Naive thymus-derived CD8-positive, alpha-beta T cell (primary cell): ENCODE measurements at places on chromosomes 1 and 21. TPM values are rescaled to one million over a fixed set of nuclear protein-coding genes. Genes with fewer than 3 reads are reported as not detected.

- no peaks in the 10 kb centered on the region for H3K4me1 ChIP-seq
- no peaks in the 10 kb centered on the region for H3K36me3 ChIP-seq
- no peak overlapping the region for H3K4me3 ChIP-seq
- no peak overlapping the region for H3K27ac ChIP-seq
- H3K27me3 ChIP-seq, result no peaks in the 10 kb centered on the region
Measured at GRCh38 chr1:40300651-40301050, 16.4 kb downstream of the COL9A2 start.

- no peak overlapping the region for H3K27ac ChIP-seq
- no peaks in the 10 kb centered on the region for H3K36me3 ChIP-seq
Measured at GRCh38 chr1:163774401-163774945, 452.7 kb downstream of the NUF2 start.

GRCh38 chr1:246735735-246736134 lies 11.5 kb downstream of the SCCPDH start:
- H3K36me3 ChIP-seq, result peaks cover 21% of the 10 kb centered on the region
- DNase-seq, result no peak
- no peaks in the 10 kb centered on the region for H3K27me3 ChIP-seq
- no peaks in the 10 kb centered on the region for H3K4me1 ChIP-seq

DNA sequence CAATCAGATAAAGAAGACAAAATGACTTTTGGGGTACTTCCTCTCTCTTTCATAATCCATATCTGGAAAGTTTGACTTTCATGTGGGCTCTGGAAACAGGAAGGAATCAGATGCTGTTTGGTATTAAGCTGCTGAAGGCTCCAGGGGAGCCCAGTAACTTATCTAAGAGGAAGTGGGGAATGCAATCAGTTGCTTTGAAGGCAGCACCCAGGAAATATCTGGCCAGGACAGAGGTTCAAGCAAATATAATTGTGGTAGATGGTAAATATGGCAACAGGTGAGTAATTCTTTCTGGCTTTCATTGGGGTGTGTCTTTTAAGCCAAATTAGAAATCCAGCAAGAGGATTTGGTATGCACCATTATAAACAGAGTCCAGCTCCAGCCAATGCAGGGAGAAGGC lies 44.4 kb downstream of the COLGALT2 start:
- no peak overlapping the region for H3K4me3 ChIP-seq

DNA sequence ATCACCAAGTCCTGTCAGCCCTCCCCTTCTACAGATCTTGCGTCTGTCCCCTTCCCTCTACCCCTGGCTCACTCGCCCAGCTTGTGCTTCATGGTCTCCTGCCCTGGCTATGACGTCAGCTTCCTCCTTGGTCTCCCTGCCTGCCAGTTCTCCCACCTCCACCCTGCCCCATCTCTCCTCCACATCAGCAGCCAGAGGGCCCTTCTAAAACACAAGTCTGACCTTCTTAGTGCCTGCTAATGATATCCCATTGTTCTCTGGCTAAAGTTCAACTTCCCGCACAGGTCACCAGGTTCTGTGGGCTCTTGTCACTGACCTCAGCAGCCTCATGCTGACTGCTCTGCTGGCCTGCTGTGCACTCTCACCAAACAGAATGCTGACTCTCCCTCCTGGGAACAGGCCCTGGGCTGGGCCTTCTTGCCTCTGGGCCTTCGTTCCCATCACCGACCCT lies 24.7 kb upstream of the MYCL start:
- H3K27me3 ChIP-seq, result peaks cover 2% of the 10 kb centered on the region
- no peak for DNase-seq
- no peaks in the 10 kb centered on the region for H3K4me1 ChIP-seq
- no peak overlapping the region for H3K27ac ChIP-seq

- no peak for DNase-seq
- no peak overlapping the region for H3K4me3 ChIP-seq
- no peaks in the 10 kb centered on the region for H3K4me1 ChIP-seq
- no peak overlapping the region for H3K27ac ChIP-seq
- H3K27me3 ChIP-seq, result peaks cover 9% of the 10 kb centered on the region
Measured at GRCh38 chr1:178023181-178023618, 53.3 kb upstream of the SEC16B start.

DNA sequence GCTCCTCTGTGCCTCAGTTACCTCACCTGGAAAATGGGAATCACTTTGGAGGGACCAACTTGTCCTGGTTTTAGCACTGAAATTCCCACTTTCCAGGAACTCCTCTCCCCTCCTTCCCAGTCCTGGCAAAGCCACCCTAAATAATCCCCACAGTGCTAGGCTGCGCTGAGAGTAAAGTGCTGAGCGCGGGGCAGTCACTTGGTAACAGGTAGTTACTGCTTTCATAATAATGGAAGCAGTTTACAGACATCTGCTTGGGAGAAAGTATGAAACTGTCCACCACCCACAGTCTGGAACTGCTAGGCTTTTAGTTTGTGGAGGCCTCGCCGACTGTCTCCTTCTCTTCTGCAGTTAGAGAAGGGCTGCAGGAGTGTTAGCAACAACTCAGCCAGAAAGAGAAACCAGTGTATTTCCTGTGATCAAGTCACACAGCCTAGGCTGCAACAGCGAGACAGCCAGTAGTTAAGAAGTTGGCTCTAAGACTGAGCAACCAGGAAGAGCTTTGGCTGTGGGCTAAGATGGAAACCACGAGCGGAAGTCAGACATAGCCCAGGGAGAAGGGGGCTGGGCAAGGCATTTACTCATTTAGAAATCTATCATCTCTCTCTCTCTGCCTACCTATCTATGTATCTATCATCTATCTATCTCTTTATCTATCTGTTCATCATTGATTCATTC lies 30.8 kb upstream of the ABCG1 start:
- no peaks in the 10 kb centered on the region for H3K36me3 ChIP-seq
- H3K4me1 ChIP-seq, result peaks cover 46% of the 10 kb centered on the region
- peak overlapping the region; percentile 78 for H3K4me3 ChIP-seq
- peak; percentile 73 for DNase-seq

- DNase-seq, result no peak
- H3K36me3 ChIP-seq, result no peaks in the 10 kb centered on the region
- peaks cover 4% of the 10 kb centered on the region for H3K27me3 ChIP-seq
- H3K27ac ChIP-seq, result no peak overlapping the region
- no peak overlapping the region for H3K4me3 ChIP-seq
Measured at GRCh38 chr1:205444931-205445645, 10.8 kb downstream of the BLACAT1 start.

GRCh38 chr1:192311281-192311680 lies 5.5 kb upstream of the RGS21 start:
- no peak overlapping the region for H3K27ac ChIP-seq
- DNase-seq, result no peak
- H3K4me3 ChIP-seq, result no peak overlapping the region
- no peaks in the 10 kb centered on the region for H3K27me3 ChIP-seq
- H3K4me1 ChIP-seq, result no peaks in the 10 kb centered on the region

GRCh38 chr1:14698314-14698713 lies 99.8 kb downstream of the KAZN start:
- no peaks in the 10 kb centered on the region for H3K4me1 ChIP-seq
- H3K27me3 ChIP-seq, result peaks cover 37% of the 10 kb centered on the region
- no peak for DNase-seq
- H3K27ac ChIP-seq, result no peak overlapping the region
- no peak overlapping the region for H3K4me3 ChIP-seq

DNA sequence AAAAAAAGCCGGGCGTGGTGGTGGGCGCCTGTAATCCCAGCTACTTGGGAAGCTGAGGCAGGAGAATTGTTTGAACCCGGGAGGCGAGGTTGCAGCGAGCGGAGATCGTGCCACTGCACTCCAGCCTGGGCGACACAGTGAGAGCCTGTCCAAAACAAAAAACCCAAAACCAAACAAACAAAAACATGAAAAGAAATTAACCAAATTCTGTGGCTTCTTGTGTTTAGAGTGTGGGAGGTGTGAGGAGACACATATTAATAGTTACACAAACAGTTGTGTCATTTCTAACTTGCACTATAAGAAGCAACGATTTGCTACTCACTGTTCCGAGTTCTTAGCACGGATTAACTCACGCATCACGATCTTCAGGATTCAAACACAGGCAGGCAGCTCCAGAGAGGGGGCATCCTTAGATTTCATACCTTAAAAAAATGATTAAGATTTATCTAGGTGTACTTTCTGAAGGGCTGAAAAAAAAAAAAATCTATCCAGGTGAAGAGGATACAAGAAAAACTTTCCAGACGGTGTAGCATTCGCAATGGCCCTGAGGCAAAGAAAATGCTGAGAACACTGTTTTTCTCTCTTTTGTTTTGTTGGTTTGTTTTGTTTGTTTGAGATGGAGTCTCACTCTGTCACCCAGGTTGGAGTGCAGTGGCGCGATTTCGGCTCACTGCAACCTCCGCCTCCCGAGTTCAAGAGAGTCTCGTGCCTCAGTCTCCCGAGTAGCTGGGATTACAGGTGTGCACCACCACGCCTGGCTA lies 713 bp upstream of the HMGCL start:
- H3K4me1 ChIP-seq, result peaks cover 29% of the 10 kb centered on the region
- no peaks in the 10 kb centered on the region for H3K27me3 ChIP-seq
- peak overlapping the region; percentile 97 for H3K27ac ChIP-seq
- DNase-seq, result peak; percentile 10
- peak overlapping the region; percentile 92 for H3K4me3 ChIP-seq

- H3K27me3 ChIP-seq, result peaks cover 26% of the 10 kb centered on the region
- no peak overlapping the region for H3K4me3 ChIP-seq
- H3K36me3 ChIP-seq, result no peaks in the 10 kb centered on the region
- H3K4me1 ChIP-seq, result peaks cover 4% of the 10 kb centered on the region
- H3K27ac ChIP-seq, result no peak overlapping the region
Measured at GRCh38 chr1:6106321-6106731, 60.6 kb downstream of the KCNAB2 start.

DNA sequence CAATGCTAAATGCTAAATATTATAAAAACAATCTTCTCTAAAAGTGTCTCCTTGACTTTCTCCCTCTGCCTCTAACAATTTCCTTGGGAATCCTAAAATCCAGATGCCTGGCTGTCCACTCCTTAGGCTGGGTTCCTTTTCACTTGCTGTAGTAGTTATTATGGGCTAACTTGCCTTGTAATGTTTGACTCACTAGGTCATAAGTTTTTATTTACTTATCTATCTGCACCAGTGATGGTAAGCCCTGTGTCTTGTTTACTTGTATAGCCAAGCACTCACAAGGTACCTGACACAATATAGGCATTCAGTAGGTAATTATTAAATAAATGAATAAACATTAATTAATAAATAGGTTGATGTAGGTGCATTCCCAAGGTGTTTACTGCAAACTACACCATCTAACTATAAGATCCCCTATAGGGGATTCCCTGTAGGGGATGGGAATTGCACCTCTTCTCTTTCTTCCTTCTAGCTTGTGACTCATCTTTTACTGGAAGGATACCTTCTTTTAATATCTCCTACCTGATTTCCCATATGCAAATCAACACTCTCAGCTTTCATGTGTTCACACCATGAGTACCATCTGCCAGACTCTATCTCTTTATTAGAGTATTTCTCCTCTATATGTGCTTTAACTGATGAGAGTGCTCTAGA lies 14.7 kb upstream of the CHIA start:
- peaks cover 10% of the 10 kb centered on the region for H3K4me1 ChIP-seq
- H3K36me3 ChIP-seq, result no peaks in the 10 kb centered on the region

DNA sequence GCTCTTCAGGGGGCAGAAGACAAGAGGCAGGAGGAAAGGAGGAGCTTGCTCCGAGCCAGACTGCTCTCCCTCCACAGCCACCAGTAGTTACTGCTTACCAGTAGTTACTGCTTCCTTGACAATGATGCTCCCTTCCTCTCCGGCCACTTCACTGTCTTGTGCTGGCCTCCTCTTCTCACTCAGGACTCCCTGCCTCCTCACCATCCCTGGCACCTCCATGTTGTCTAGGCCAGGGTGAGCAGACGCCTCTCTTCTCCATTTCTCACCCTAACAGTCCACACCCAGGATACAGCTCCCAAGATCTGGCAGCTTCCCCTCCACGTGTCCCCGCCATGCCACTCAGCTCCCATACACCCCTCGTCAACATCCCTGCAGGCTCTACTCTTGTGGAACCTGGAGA lies 82.4 kb upstream of the TLR5 start:
- peaks cover 7% of the 10 kb centered on the region for H3K36me3 ChIP-seq
- peaks cover 32% of the 10 kb centered on the region for H3K4me1 ChIP-seq
- DNase-seq, result no peak
- H3K27ac ChIP-seq, result no peak overlapping the region

Gene ALPL
- not detected for total RNA-seq

Gene GBP2
- 164 TPM for total RNA-seq

Gene OR2T11
- total RNA-seq, result not detected

Gene RGL1
- total RNA-seq, result 2.1 TPM

Gene TLR5
- total RNA-seq, result 1.9 TPM

Gene HTR1D
- total RNA-seq, result not detected

Gene DENND1B
- 10.5 TPM for total RNA-seq
